ENCODE measurements at places on chromosomes 12 and 14.

DNA sequence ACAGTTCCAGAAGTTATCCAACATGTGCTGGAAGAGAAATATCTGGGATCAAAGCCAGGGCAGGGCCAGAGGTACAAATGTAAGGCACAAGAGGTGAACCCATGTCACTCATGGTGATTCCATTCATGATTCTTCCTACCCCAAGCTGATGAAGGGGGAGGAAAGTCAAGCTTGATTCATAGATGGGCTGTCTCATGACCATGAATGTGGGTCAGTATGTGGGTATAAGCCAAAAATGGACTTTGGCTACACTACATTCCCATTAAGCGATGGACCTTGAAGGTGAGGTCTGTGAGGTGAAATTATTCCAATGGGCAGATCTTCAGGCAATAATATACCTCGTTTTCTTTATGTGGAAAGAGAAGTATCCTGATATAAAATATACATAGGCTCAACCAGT is 217.1 kb downstream of the BTG1 start:
- DNase-seq, result no peak

DNA sequence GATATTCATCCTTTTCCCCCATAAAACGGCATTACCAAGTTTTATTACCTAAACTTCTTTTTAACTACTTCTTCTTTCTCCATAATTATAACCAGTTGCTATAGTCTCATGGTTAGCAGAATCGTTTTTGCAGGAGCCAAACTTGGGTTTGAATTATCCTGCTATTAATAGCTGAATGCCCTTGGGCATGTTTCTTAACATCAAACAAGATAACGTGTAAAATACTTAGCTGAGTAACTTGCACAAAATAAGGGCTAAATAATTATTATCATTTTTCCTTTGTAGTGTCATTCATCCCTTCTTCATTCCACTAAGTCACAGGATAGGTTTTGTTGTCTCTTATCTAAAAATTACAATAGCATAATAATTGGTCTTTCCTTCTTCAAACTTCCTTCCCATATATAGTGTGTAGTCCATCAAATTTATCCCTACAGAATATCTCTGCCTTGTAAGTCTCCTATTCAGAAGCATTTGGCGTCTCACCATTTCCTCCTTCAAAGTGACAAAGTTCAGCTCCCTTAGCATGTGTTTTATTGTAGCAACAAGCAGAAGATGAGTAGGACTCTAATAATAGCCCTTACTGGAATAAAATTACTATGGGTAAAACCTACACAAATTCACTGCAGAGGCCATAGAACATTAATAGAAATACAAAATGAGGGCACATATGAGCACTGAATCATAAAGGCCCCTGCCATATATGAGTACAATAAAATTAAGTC is 63.8 kb downstream of the FAR2 start:
- DNase-seq, result no peak

DNA sequence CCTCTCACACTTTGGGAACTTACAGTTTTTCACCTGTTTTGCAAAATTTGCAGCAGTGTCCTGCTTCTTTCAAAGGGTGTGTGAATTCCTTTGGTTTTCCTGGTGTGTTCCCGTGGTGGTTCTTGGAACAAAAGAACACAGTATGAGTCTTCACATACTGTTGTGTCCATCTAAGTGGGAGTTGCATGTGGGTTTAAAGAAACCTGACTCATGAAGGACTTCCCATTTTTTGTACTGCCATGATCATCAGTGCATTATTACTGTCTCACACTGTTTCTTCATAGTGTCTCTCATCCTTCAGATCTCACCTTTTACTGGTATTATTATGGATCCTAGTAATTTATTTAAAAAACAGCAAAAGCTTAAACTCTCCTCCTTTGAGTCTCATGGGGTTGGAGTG is 3.8 kb upstream of the GZMH start:
- DNase-seq, result no peak

- no peak for DNase-seq
Measured at GRCh38 chr12:3077572-3078081, 448 bp downstream of the TSPAN9 start.

DNA sequence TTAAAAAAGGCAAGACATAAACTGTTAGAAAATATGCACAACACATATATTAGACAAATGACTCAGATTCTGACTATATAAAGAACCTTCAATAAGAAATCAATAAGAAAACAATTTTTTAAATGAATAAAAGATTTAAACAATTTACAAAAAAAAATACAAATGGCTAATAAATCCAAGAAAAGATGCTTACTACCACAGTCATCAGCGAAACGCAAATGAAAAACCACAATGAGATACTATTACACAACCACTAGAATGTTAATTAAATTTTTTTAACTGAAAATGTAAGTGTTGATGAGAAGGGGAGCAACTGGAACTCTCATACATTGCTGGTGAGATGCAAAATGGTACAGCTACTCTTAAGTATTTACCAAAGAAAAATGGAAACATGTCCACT is 24.4 kb downstream of the OSBPL8 start:
- no peak for DNase-seq

DNA sequence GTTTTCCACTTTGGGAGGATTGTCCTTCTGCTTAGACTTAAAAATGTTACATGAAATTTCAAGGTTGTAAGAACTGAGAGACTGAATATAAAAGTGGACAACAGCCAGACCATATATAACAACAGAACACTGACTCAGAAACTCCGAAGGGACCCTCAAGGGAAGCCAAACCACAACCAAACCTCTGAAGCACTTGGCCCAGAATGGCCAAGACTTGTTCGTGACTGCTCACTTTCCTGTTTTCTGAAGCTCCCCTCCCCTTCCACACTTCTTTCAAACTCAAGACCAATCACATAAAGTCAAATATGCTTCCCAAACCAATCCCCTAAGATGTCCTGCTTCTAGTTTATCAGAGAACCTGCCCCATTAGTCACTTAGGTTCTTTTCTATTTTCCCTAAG is 13.7 kb downstream of the OR6J1 start:
- DNase-seq, result no peak

- no peak for DNase-seq
Measured at GRCh38 chr14:38250331-38250730, 5.6 kb downstream of the CLEC14A start.

GRCh38 chr12:69068448-69068847 is 135.5 kb upstream of the CPM start:
- DNase-seq, result no peak

GRCh38 chr12:9640024-9640423 is 29.5 kb upstream of the CLEC2D start:
- DNase-seq, result no peak

DNA sequence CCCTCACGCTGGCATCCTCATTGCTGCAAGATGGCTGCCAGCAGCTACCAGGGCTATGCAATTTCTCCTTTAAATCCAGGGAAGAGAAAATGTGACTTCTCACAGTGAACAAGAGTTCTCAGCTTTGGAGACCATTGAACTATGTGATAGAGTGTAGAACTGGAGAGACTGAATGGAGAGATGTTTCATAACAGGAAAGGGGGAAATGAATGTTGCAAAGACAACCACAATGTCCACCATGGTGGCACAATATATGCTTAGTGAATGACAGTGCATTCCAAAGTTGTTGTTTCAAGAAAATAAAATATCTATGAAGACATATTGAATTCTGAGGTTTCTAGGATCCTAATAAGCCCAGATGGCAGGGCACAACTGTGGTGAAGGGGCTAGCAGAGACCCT is 13.2 kb upstream of the COCH start:
- DNase-seq, result no peak

GRCh38 chr14:35213869-35214387 is 78.3 kb upstream of the PSMA6 start:
- no peak for DNase-seq

GRCh38 chr12:101552277-101552676 is 42.5 kb upstream of the MYBPC1 start:
- DNase-seq, result no peak

GRCh38 chr14:75340921-75341320 is 62.3 kb downstream of the FOS start:
- no peak for DNase-seq

- DNase-seq, result no peak
Measured at GRCh38 chr12:66693901-66694513, 15.1 kb upstream of the GRIP1 start.

GRCh38 chr12:31324116-31324844 is 1.7 kb downstream of the SINHCAF start:
- DNase-seq, result peak; percentile 50

GRCh38 chr12:79857675-79858074 is 77.2 kb downstream of the PPP1R12A start:
- no peak for DNase-seq

GRCh38 chr12:23847857-23848256 is 101.6 kb downstream of the SOX5 start:
- DNase-seq, result no peak

GRCh38 chr12:26185532-26186320 is 9.6 kb upstream of the SSPN start:
- DNase-seq, result no peak

DNA sequence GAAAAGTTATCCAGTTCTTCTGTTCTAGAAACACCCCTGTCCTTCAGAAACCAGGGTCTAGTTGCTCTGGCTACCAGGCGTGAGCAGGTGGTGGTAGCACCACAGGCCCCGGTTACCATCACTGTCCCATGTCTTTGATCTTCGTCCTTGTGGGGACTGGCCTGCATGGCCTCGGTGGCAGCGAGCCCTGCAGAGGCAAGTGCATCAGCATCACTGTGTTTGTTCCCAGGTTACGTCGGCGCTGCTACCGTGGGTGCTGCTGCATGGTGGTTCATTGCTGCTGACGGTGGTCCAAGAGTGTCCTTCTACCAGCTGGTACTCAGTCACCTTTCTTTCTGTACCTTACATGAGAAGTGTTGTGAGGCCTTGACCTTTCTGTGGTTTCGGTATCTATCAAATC is 58.9 kb downstream of the ANAPC7 start:
- DNase-seq, result no peak

DNA sequence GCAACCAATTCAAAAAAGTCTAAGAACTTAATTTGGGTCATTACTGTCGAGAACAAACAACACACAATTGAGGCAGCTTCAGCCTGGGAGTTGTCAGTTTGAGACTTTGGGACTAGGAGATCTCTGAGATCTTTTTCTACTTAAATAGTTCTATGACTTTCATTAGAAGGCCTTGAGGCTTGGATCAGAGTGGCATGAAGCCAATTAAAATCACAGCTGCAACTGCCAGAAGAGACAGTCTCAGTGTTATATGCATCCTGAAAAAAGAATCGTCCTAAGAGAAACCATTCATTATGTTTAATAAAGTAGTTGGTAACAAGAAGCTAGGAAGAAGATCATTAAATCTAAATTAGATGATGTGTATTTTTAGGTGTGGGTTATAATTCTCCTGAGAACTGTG is 170.8 kb upstream of the RASSF8 start:
- DNase-seq, result no peak

DNA sequence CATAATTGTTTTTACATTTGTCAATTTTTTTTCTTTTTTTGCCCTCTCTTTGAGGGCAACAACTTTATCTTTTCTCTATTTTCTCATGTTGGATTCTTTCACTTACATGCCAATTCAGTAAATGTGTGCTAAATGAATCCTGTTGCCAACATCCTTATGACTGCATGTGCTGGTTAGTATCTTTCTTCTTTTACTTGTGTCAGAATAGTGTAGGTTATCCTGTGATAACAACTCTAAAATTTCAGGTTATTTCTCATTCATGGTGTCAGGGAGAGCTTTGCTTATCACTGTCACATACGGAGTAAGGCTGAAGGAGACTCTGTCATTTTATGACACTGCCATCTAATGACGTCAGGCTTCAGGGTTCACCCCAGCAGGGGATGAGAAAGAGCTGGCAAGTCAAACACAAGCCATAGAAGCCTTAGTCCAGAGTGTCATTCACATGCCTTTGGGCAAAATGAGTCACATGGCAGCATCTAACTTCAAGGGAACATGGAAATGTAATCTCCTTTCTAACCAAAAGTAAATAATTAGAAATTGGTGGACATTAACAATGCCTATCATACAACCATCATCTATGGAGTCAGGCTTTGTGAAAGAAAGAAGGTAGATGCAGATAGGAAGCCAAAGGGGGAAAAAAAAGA is 242.5 kb upstream of the ATP2B1 start:
- no peak for DNase-seq

- no peak for DNase-seq
Measured at GRCh38 chr12:51517316-51517715, 73.7 kb upstream of the SCN8A start.

DNA sequence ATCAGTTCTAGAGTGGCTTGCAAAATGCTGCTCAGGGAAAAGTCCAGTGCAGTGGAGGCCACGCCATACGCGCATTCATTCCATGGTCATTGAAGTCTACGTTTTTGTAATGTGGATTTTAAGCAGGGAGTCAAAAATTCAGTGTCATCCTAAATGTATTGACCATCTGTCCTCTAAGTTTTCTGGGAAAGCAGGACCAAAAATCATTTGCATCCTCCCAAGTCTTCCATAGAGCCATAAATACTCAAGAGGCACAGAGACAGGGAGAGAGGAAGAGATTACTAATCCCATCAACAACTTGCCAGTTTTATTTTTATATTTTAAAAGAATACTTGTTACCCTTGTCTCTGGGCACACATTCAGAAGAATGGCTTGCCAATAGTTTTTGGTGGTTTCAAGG is 36.9 kb downstream of the RHOJ start:
- DNase-seq, result no peak

GRCh38 chr12:105464406-105464805 is 133.9 kb downstream of the C12orf75 start:
- no peak for DNase-seq

GRCh38 chr12:3302401-3303041 is 188.5 kb upstream of the PRMT8 start:
- no peak for DNase-seq

- no peak for DNase-seq
Measured at GRCh38 chr12:118813778-118814357, 167.5 kb upstream of the SRRM4 start.

DNA sequence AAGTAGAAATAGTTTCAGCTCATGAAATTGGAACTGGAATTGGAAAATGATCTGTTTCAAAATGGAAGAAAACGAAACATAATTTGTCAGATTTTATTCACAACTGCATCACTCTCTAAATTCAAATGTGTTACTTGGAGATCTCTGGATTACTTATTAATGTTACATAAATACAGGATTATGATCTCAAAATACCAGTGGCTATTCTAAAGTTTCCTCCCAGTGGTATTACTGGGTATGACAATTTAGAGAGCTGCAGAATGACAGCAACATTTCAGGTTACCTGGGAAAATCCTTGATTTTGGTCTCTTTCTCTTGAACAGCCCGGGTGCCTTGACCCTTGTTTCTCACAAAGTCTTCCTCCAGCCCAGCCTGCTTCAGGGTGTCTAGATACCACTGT is 14.2 kb downstream of the FAM161B start:
- no peak for DNase-seq

DNA sequence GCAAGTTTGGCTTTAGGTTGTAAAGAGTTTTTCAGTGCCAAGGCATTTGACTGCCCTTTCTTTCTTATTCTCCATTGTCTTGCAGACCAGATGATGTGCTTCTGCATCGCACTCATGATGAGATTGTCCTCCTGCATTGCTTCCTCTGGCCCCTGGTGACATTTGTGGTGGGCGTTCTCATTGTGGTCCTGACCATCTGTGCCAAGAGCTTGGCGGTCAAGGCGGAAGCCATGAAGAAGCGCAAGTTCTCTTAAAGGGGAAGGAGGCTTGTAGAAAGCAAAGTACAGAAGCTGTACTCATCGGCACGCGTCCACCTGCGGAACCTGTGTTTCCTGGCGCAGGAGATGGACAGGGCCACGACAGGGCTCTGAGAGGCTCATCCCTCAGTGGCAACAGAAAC is 64.3 kb downstream of the KCNMB4 start:
- DNase-seq, result no peak

Measured in stimulated activated CD8-positive, alpha-beta memory T cell treated with anti-CD3 and anti-CD28 coated beads, Interleukin-4, amount 100 ng/mL, for 24 hours (primary cell).